H1 (cell line): ENCODE measurements at places on chromosomes 4 and X. TPM values are rescaled to one million over a fixed set of nuclear protein-coding genes. Genes with fewer than 3 reads are reported as not detected.

DNA sequence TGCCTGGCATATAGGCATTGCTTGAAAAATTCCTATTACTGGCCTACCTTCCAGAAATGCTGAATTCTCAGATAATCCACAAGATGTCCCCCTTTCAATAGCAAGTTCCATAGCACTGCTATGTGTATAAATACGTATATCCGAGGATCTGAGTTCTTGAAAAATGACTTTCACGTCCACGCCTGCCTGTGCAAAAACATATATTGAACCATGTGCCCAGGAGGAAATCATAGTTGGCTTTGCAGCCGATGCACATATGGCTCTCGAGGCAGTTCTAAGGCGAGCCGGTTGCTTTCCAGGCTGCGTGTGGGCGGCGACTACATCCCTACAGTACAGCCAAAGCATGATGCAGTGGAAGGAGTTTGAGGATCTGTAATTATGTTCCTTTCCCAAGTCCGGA lies 55.4 kb upstream of the ESX1 start:
- no peaks in the 10 kb centered on the region for H3K36me3 ChIP-seq
- no peaks in the 10 kb centered on the region for H3K4me1 ChIP-seq
- H3K27ac ChIP-seq = no peak overlapping the region
- DNase-seq = no peak
- no peak overlapping the region for H3K4me3 ChIP-seq
- H3K27me3 ChIP-seq = no peaks in the 10 kb centered on the region

- H3K27me3 ChIP-seq = no peaks in the 10 kb centered on the region
- no peak overlapping the region for H3K4me3 ChIP-seq
- H3K4me1 ChIP-seq = peaks cover 3% of the 10 kb centered on the region; the same call in 1 of the 2 replicates
- no peaks in the 10 kb centered on the region for H3K36me3 ChIP-seq
- no peak overlapping the region for H3K27ac ChIP-seq
- DNase-seq = no peak
Observed at GRCh38 chrX:40506201-40506985, 74.4 kb upstream of the ATP6AP2 start.

GRCh38 chrX:38112566-38112965 lies 106.2 kb downstream of the SYTL5 start:
- no peak overlapping the region for H3K27ac ChIP-seq
- DNase-seq = no peak
- H3K4me3 ChIP-seq = no peak overlapping the region
- no peaks in the 10 kb centered on the region for H3K36me3 ChIP-seq
- no peaks in the 10 kb centered on the region for H3K4me1 ChIP-seq

DNA sequence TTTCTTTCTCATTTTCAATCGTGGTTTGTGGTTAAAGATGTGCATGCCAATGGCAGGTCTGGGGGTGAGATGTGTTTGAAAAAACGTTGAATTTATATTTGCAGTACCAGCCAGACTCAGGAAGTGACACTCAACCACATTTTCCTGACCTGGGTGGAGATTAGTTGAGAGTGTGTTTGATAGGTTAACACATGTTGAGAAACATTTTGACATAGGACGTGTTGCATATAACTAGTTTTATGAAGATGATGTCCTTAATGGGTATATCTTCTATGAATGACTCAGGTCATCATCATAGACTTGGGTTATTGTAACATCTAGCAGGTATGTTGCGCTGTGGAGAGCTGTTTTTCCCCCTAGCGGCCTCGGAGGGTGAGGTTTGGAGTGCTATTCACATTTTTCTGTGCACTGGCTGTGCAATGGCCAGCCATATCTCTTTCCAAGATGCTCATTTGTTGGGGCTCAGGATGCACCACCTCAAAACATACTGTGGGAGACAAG lies 21.7 kb upstream of the CD38 start:
- H3K27me3 ChIP-seq = no peaks in the 10 kb centered on the region
- H3K4me3 ChIP-seq = no peak overlapping the region
- no peaks in the 10 kb centered on the region for H3K4me1 ChIP-seq
- DNase-seq = no peak
- no peaks in the 10 kb centered on the region for H3K36me3 ChIP-seq

The ATP11C gene
- 41.6 and 52.1 TPM in 2 replicates for total RNA-seq

DNA sequence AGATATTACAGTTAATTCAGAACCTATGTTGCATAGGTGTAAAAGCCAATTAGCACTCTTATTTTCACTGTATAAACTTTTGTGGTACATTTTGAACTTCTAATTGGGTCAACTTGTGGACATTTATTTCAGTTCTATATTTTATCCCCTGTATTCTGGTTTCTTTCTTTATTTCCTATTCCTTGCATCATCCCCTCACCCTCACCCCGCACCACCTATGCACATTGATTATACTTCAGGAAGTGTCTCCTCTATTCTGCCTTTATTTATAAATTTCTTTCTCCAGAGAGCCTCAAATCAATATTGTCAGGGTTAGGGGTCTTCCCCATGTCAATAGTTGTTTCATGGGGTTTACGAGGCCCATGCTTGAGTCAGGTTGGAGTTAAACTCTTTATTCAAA lies 83.1 kb downstream of the TEX13C start:
- no peak overlapping the region for H3K27ac ChIP-seq
- H3K4me1 ChIP-seq = no peaks in the 10 kb centered on the region
- H3K4me3 ChIP-seq = no peak overlapping the region
- no peaks in the 10 kb centered on the region for H3K27me3 ChIP-seq
- DNase-seq = no peak

DNA sequence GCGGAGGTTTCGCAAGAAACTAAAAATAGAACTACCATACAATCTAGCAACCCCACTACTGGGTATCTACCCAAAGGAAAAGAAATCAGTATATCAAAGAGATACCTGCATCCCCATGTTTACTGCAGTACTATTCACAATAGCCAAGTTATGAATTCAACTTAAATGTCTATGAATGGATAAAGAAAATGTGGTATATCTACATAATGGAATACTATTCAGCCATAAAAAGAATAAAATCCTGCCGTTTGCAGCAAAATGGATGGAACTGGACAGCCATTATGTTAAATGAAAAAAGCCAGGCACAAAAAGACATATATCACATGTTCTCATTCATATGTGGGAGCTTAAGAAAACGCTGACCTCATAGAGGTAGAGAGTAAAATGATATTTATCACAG lies 65.3 kb downstream of the LCORL start:
- no peaks in the 10 kb centered on the region for H3K36me3 ChIP-seq
- no peaks in the 10 kb centered on the region for H3K4me1 ChIP-seq
- DNase-seq = no peak

DNA sequence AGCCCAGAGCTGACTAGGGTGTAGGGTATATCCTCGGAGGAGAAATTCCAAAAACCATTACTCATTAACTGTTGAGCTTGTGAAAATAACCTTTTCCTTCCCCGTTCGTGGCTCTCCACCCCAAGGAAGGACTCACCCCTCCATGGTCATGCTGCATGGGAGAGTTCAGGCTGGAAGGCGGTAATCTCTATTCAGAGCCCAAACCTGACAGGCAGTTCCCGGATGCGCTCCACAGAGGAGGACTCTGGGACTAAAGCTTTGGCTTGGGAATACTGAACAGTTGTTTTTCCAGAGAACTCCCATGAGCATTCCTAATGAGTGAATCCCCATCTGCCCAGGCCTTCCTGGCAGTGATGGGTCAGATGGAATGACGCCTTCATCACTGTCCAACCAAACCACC lies 125.4 kb downstream of the BCOR start:
- DNase-seq = no peak
- H3K36me3 ChIP-seq = no peaks in the 10 kb centered on the region
- peaks cover 4% of the 10 kb centered on the region for H3K4me1 ChIP-seq
- no peak overlapping the region for H3K4me3 ChIP-seq
- no peaks in the 10 kb centered on the region for H3K27me3 ChIP-seq

The PLP1 gene
- total RNA-seq = 44.3 and 49.2 TPM in 2 replicates

DNA sequence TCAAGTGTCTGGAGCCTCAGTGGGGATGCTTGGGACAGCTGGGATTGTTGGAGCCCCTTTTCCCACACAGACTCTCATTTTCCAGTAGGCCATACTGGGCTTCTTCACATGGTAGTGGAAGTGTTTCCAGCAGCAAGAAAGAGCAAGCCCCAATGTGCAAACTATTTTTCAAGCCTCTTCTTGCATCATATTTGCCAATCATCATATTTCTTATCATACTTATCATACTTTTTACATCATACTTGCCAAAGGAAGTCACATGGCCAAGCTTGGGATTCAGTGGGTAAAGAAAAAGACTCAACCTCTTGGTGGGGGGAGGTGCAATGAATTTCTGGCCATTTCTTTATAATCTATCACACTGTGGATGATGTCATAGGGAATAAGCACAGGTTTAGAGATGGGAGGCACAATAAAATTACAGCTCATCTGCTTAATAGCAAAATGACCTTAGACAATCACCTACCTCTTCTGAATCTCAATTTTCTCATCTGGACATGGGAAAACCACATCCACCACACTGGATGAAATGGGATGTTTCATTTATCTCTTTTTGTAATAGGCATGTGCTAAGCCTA lies 174.2 kb downstream of the MID1IP1 start:
- H3K27ac ChIP-seq = no peak overlapping the region
- no peak overlapping the region for H3K4me3 ChIP-seq
- H3K36me3 ChIP-seq = no peaks in the 10 kb centered on the region
- H3K4me1 ChIP-seq = no peaks in the 10 kb centered on the region
- no peak for DNase-seq

- no peaks in the 10 kb centered on the region for H3K27me3 ChIP-seq
- DNase-seq = no peak
- no peak overlapping the region for H3K27ac ChIP-seq
- no peaks in the 10 kb centered on the region for H3K36me3 ChIP-seq
Observed at GRCh38 chr4:179028321-179028720, 1586.1 kb upstream of the AGA start.

DNA sequence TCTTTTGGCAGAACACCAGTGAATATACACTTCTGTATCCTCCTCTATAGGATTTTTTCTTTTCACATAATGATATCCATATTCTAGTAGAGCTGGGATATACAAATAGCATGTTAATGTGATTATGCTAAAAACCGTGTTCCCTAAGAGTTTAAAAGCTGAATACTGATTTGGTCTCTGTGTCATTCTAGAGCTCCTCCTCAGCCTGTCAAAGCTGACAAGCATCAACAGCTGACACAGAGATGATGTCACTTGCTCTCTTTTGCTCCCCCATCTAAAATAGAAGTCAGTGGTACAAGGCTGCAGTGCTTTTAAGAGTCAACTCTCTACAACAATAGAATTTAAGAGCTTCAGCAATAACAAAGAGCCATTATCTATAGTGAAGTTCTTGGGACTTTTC lies 17.1 kb upstream of the HERC3 start:
- peaks cover 3% of the 10 kb centered on the region for H3K4me1 ChIP-seq
- H3K4me3 ChIP-seq = no peak overlapping the region
- no peaks in the 10 kb centered on the region for H3K36me3 ChIP-seq
- H3K27me3 ChIP-seq = no peaks in the 10 kb centered on the region
- no peak overlapping the region for H3K27ac ChIP-seq
- no peak for DNase-seq

The FGB gene
- not detected in 2 replicates for total RNA-seq

The CENPI gene
- 20.8 and 22.5 TPM in 2 replicates for total RNA-seq

The FRMPD4 gene
- 0.27 and 0.37 TPM in 2 replicates for total RNA-seq

The FAM193A gene
- total RNA-seq = 26.2 and 27.2 TPM in 2 replicates

DNA sequence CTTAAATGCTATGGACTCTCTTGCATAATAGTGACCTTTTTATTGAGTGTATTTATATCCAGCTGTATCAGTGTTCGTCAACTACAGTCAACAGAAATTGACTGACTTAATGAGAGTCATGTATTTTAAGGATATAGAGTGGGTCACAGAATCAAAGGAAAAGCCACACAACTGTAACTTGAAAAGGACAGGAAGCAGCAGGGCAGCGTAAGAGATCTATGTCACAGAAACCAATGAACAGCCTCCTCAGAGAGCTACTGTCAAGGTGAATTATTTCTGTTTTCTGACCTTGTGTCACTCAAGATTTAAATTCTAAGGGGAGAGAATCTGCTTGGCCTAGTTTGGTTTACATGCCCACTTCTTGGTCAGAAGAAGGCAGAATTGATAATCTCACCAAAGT lies 94.1 kb upstream of the FRAS1 start:
- H3K27me3 ChIP-seq = no peaks in the 10 kb centered on the region
- H3K27ac ChIP-seq = no peak overlapping the region
- DNase-seq = no peak
- no peaks in the 10 kb centered on the region for H3K36me3 ChIP-seq
- no peak overlapping the region for H3K4me3 ChIP-seq

The RPS6KA6 gene
- total RNA-seq = 14.6 and 14.7 TPM in 2 replicates

GRCh38 chrX:9749146-9749692 lies 16.4 kb downstream of the GPR143 start:
- no peak overlapping the region for H3K27ac ChIP-seq
- no peaks in the 10 kb centered on the region for H3K27me3 ChIP-seq
- no peak for DNase-seq
- H3K4me3 ChIP-seq = no peak overlapping the region
- H3K4me1 ChIP-seq = no peaks in the 10 kb centered on the region; the same call in 1 of the 2 replicates

GRCh38 chr4:182764642-182765041 lies 152.5 kb downstream of the DCTD start:
- H3K4me1 ChIP-seq = peaks cover 13% of the 10 kb centered on the region
- H3K27ac ChIP-seq = no peak overlapping the region

The EMCN gene
- total RNA-seq = not detected in 2 replicates

- no peak for DNase-seq
- no peaks in the 10 kb centered on the region for H3K36me3 ChIP-seq
- H3K4me1 ChIP-seq = peaks cover 4% of the 10 kb centered on the region; the same call in 1 of the 2 replicates
Observed at GRCh38 chrX:50071494-50071893, 129.3 kb downstream of the AKAP4 start.

GRCh38 chr4:78863254-78863869 lies 75.9 kb downstream of the PAQR3 start:
- no peaks in the 10 kb centered on the region for H3K27me3 ChIP-seq
- no peak overlapping the region for H3K27ac ChIP-seq
- no peak for DNase-seq
- no peak overlapping the region for H3K4me3 ChIP-seq
- H3K36me3 ChIP-seq = peaks cover 3% of the 10 kb centered on the region; the same call in 1 of the 2 replicates

DNA sequence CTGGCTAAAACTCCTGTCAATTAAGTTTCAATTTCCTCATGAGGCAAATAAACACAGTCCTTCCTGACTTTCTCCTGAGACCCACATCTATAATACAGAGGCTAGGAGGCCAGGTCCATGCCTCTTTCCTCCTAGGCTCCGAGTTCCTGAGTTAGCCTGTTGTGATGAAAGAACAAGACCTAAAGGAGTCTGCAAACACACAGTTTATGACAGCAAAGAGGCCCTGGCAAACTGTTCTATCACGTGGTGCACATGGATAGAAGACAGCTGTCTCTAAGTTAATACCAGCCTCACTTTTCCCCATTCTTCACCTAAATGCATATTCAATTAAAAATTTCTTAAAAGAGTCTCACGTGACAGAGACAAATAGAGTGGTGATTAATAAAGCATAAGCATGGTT lies 145.2 kb downstream of the TET2 start:
- H3K4me1 ChIP-seq = no peaks in the 10 kb centered on the region
- H3K4me3 ChIP-seq = no peak overlapping the region
- no peaks in the 10 kb centered on the region for H3K36me3 ChIP-seq
- no peak overlapping the region for H3K27ac ChIP-seq
- no peak for DNase-seq

The RIPPLY1 gene
- not detected in 2 replicates for total RNA-seq

The TACR3 gene
- total RNA-seq = 2.3 and 3.0 TPM in 2 replicates

DNA sequence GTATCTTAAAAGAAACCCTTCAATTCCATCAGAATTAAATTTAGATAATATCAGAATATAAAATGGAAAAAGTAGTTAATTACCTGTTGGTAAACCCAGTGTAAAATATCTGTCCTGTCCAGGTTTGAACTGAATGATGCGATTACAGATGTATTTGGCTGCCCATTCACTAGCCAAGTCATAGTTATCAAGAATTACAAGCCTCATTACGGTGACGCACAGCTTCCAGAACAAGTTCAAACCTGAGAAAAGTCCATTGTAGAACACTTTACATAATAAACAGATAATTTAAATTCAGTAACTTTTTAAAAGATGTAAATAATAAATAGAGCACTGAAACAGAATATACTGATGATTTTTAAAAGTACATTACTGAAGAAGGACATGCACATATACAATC lies 4.4 kb downstream of the GNPDA2 start:
- no peak for DNase-seq
- H3K4me3 ChIP-seq = no peak overlapping the region
- H3K4me1 ChIP-seq = peaks cover 6% of the 10 kb centered on the region
- no peaks in the 10 kb centered on the region; the same call in 1 of the 2 replicates for H3K27me3 ChIP-seq
